ENCODE measurements at places on chromosomes 1 and 21.

DNA sequence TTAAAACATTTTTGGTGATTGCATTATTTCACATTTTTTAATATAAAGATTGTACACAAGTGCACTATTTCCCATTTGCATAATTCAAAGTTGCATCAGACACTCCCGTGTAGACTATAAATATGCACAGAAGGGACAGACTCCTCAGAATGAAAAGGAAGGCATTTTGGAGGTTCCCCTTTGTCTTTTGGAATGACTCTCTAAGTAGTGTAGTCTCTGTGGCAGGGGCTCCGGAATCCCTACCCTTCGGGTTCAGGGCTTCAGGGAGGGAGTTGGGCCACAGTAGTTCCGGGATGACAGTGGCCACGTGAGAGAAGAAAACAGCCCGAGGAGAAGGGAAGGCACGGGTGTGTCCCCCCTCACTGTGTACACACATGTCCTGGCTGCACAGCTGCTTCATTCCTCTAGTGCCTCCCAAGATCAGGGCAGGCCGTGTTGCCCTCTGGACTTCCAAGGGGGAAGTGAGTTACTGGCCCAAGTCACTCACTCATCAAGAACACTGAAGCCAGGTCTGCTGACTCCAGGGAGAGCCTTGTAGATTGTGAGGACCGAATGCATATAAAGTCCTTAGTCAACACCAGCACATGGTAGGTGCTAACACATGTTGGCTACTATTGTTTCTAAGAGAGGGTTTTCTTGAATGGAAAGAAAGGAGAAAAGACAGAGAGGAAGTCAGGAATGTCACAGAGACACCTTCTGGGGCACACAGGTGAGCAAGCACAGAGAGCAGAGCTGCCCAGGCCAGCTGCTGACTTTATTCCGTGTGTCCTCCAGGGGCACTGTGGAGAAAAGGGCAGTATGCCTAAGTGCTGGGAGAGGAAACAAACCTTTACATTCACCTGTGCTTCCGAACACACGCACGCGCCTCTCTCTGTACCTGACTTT lies 39.8 kb downstream of the LHX4 start:
- no peaks in the 10 kb centered on the region for H3K27me3 ChIP-seq
- no peak for DNase-seq
- no peak overlapping the region for H3K27ac ChIP-seq
- H3K4me1 ChIP-seq, result no peaks in the 10 kb centered on the region

- DNase-seq, result peak; percentile 36
- H3K4me1 ChIP-seq, result peaks cover 46% of the 10 kb centered on the region
- no peak overlapping the region for H3K4me3 ChIP-seq
- H3K27me3 ChIP-seq, result no peaks in the 10 kb centered on the region
- peak overlapping the region; percentile 68 for H3K27ac ChIP-seq
These were observed 13.4 kb downstream of the SH2D2A start for GRCh38 chr1:156803086-156803851.

- no peaks in the 10 kb centered on the region for H3K36me3 ChIP-seq
- no peak for DNase-seq
- no peak overlapping the region for H3K27ac ChIP-seq
- no peaks in the 10 kb centered on the region for H3K4me1 ChIP-seq
- H3K4me3 ChIP-seq, result no peak overlapping the region
- no peaks in the 10 kb centered on the region for H3K27me3 ChIP-seq
These were observed 130.6 kb upstream of the BRINP3 start for GRCh38 chr1:190608282-190608681.

DNA sequence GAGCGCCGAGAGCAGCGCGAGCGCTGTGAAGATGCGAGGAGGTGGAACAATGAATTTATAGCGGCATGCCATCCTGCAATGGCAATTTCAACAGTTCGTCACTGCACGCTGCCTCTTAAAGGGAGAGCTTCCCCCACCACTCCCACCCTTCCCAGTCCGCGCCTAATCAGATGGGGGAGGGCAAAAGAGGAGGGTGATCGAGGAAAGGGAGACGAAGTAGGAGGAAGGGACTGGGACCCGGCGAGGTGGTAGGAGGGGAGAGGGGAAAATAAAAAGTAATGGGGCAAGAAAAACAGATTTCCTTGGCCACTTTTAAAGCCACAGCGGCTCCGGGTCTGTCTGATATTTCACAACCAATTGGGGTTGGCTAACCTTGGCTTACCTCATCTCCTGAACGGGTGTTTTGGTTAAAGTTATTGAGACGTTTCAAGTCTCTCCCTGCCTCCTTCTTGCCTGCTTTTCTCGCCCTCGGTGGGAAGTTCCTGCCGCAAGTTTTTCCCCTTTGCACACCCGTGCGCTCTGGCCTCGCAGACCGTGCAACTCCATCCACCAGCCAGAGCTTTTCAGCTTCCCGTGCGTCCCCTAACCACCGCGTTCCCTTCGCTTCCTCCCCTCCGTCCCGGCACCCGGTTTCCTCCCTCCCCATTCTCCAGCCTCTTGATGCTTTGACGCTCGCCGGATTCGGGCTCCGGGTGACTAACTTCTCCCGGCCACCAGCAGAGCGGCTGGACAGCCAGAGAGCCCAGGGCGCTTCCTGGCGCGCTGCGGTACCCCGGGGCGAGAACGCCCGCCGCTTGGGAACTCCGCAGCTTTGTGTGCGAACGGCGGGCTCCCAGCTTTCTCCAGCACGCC lies at the start of gene ADAMTS5:
Gene ADAMTS5 (minus strand): TSS at position 27 of the 852 bp plus-strand sequence. CDS start 697 bp downstream, outside the sequence.
- H3K27me3 ChIP-seq, result peaks cover 29% of the 10 kb centered on the region
- no peak within 1 kb of the TSS for H3K4me3 ChIP-seq
- peaks cover 3% of the 10 kb centered on the region for H3K4me1 ChIP-seq
- H3K36me3 ChIP-seq, result no peaks in the 10 kb centered on the region
- H3K27ac ChIP-seq, result no peak within 1 kb of the TSS

DNA sequence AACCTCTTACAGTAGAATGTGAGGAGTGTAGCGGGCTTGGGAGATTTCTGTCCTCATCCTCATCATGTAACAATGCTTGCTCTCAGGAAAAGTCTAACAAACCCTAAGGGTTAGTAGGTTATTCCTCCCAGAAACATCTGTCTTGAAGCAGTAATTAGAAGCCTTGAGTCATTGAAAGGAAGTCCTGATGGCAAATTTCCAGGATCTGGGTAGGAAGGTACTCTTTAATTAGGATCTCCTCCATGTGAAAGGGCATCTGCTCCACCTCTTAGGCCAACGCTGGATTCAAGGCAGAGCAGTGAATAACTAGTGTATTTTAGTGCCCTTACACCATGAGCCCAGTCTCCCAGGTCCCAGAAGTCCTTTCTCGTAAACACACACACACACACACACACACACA lies 106.6 kb upstream of the BARHL2 start:
- H3K27me3 ChIP-seq, result peaks cover 26% of the 10 kb centered on the region
- no peaks in the 10 kb centered on the region for H3K36me3 ChIP-seq
- H3K27ac ChIP-seq, result no peak overlapping the region
- DNase-seq, result no peak
- no peak overlapping the region for H3K4me3 ChIP-seq

GRCh38 chr1:235902677-235903542 lies 36.2 kb upstream of the LYST start:
- no peaks in the 10 kb centered on the region for H3K36me3 ChIP-seq
- no peak overlapping the region for H3K27ac ChIP-seq
- no peak overlapping the region for H3K4me3 ChIP-seq
- DNase-seq, result no peak

- peaks cover 69% of the 10 kb centered on the region for H3K4me1 ChIP-seq
- no peak overlapping the region for H3K27ac ChIP-seq
- DNase-seq, result no peak
- H3K4me3 ChIP-seq, result no peak overlapping the region
These were observed 7.3 kb downstream of the EDEM3 start for GRCh38 chr1:184747089-184747955.
